NCI-H1417 (cell line): ENCODE measurements at places on chromosomes 7 and 10.

GRCh38 chr10:121099592-121099991 is 248.4 kb downstream of the WDR11 start:
- DNase-seq, result no peak

- no peak for DNase-seq
Measured at GRCh38 chr10:123891144-123892071, at the start of gene CPXM2. Gene CPXM2, minus strand, starts transcription at chr10:123891807. Its CDS starts 148 bp downstream, at chr10:123891659.

DNA sequence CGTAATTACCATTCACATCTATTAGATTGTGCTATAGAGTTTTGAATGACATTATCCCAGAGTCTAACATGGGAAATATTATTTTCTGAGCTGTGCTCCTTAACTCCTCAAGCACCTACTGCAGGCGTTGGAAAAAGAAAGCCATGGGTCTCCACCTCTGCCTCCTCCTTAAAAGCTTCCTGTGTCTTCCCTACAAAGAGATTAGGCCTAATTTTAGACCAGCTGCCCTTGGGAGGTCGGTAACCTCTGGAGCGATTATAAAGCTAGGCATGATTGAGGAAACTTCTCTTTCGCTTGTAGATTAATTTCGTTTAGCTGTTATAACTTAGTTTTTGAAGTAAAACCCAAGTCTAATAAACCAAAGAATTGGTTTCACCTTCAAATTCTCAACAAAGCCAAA is 75.2 kb downstream of the PLXDC2 start:
- DNase-seq, result no peak

DNA sequence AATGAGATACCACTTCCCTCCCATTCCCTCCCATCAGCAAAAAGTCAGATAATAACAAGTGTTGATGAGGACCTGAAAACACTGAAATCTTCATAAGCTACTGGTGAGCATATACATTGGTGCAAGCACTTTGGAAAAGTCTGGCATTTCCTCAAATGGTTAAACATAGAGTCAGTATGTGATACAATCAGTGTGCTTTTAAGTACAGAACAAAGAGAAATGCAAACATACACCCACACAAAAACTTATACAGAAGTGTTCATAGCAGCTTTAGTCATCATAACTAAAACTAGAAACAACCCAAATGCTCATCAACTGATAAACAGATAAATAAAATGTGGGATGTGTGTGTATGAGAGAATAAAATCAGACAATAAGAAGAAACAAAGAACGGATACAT is 261.9 kb downstream of the ELMO1 start:
- no peak for DNase-seq

DNA sequence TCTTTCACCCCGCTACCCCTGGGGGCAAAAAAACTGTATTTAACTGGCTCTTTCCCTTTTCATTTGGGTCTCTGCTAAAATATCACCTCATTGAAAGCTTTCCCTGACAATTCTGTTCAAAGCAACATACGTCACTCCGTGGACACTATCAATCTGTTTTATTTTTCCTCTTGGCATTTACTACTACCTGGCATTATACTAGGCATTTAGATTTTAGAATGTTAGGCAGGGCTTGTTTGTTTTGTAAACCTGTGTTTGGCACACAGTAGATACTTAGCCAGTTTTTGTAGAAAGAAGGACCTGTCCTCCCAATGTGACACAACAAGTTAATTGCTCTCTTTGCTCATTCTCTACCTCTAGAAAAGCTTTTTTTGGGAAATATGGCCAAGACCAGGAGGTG is 26.5 kb upstream of the PDK4 start:
- DNase-seq, result no peak

DNA sequence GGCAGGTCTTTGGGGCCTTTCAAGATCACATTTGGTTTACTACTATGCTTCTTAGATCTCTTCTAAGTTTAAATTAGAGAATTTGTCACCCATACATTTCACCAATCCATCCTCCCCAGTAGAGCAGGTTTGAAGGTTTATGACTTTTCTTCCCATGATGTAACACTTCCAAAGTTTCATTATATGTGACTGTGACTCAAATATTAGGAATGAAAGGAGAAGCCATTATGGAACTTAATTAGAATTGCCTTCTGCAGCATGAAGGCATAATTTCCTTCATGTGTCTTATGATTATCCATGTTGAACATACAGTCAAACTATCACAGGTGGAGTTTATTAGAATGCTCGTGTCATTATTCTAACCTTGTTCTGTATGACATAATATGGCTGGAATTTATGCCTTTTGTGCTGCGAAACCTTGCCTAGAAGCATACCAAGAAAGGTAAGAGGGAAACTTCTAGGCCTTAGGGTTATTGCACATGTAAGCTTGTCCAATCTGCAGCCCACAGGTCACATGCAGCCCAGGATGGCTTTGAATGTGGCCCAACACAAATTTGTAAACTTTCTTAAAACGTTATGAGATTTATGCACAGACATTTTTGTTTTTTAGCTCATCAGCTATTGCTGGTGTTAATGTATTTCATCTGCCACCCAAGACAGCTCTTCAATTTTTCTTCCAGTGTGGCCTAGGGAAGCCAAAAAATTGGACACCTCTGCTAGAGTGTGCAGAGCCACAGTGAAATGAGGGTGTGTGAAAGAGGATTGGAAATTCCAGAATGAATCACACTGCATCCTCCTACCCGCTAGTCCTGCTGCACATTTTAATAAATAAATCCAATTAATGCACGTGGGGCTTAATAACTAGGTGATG is 133.6 kb downstream of the TMEM26 start:
- DNase-seq, result no peak

DNA sequence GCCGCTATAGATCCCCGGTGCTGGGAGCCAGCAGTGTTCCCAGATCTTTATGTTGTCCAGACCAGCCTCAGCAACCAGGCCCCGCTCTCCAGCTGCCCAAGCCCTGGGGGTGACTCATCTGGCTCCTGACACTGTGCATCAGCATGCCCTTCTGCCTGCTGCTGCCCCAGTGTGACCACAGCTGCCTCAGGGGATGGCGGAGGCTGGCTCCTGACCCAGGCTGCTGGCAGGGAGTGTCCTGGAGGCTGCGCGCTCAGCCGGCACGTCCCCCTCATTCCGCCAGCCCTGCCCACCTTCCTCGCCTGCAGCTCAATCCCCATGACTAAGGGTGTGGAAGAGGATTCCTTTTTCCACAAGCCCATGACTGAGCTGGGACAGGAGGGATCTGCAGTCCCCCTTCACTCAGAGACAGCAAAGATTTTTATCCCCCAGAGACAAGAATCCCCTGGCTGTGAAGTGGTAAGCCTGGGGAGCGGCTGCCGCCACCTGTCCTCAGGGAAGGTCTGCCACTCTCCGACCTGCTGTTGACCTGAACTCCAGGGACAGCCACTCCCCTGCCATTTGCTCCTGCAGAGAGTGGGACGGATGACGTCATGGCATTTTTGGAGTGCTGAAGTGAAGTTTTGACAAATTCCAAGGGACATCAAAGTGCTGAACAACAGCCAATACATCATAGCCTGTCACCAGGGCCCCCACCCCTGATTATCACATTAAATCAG is 182.8 kb upstream of the BMPER start:
- no peak for DNase-seq

DNA sequence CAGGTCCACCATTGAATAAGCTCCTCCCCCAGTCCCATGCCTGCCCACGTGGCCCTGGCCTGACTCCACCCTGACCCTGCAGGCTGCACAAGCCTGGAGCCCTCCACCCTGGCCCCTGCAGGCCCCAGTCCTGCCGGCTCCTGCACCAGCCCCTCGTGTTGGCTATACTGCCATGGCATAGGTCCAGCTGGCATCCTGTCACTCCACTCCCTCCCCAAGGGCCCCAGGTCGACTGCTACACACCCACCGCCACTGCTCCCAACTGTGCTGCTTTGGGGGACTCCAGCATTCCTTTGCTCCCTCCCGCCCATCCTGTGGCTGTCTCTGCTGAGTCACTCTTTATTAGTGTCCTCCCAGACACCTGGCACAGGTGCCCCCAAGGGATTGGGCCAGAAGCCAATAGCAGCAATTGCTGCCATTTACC is 32.4 kb upstream of the HSPA12A start:
- no peak for DNase-seq

DNA sequence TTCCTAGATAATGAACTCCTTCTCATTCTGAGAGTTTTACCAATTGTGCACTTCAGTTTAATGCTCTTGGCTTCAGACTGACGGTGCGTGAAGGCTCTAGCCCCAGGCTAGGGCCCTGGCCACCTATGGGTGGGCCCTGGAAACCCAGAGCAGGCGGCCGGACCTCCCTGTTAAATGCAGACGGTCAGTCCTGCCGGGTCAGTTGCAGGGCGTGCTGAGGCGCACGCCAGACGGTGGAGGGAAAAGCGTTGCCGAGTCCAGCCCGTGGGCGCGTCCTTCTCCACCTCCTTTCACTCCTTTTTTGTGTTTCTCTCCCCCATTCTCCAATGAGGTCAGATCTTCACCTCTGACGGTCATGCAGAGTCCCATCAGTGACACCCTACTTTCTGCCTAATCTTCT is 2.3 kb downstream of the DPYSL4 start:
- no peak for DNase-seq
